ENCODE measurements at places on chromosomes 1 and 21.

GRCh38 chr1:92536980-92537884 lies 50.5 kb upstream of the GFI1 start:
- DNase-seq: no peak

DNA sequence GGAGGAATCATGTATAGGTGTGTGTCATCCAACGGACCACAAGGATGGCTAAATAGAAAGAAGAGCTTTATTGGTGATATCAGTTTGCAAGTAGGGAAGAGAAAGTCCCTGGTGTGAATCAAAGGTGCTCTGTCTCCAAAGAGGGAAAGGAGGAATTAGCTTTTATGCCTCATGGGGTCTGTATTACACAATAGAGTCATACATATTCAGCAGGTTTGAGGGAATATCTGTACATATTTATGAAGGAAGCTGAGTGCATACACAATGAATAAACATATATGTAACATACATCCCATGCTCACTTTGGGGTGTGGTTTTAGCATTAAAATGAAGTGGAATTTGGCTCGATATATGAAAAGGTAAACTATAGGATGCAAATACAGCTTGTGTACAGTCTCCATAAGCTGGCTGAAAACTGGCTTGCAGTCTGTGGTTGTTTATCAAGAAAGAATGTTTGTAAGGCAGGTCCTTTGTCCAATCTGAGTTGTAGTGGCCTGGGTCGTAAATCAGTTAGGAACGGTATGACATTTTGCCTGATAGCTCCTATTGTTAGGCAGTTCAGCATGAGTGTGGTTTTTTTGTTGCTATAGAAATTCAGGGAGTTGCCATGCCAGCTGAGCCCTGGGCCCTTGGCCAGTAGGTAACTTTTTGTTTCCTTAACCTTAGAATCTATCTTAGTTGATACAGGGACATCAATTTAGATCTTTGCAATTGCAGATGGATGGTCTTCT lies 198.0 kb upstream of the ZP4 start:
- DNase-seq: peak; percentile 25

- no peak for DNase-seq
Measured at GRCh38 chr1:58942759-58943191, 158.9 kb upstream of the JUN start.

GRCh38 chr21:29299046-29299915 lies 559 bp downstream of the BACH1 start:
- DNase-seq: peak; percentile 59

GRCh38 chr1:182087304-182087703 lies 25.8 kb upstream of the ZNF648 start:
- no peak for DNase-seq

- no peak for DNase-seq
Measured at GRCh38 chr1:162138112-162138511, 68.6 kb downstream of the NOS1AP start.

DNA sequence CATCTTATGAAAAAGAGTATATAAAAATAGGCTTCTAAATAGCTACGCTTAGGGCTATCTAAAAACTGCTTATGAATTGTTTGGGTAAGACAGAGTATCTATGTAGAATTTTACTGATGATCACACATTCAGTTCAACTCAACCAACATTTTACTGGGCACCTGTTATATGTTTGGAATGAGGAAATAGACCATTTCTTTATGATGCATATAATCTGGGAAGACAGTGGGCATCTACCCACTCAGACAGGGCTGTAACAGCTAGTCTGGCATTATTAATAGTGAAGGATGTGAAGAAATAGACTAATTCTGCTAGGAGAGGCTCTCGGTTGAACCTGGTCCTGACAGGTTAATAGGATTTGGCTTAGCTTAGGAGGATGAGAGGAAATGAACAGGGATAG lies 56.9 kb downstream of the TIAM1 start:
- no peak for DNase-seq
